GM04504 (cell line): ENCODE measurements at places on chromosomes 5 and 9.

DNA sequence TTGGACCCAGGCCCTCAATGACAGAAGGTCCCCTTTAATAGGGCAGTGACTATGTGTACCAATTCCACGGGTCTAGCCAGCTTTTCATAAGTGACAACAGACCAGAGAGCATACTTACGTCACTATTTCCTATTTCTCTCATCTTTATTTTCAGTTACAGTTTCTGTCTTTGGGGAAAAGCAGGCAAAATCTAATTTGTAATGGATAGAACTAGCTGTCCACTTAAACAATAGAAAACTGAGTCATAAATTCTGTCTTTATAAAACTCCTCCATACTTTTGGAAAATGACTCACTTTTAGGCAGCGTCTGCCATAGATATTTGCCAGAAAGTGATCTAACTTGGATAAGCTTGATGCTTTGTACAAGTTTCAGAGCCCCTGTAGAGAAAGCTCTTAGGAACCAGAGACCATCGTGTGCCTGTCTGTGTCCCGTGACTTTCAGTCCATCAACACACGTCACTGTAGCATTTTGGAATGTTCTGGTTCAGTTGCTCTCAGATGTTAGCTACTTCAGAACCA is 101.9 kb downstream of the F2RL2 start:
- peak; percentile 3 for DNase-seq

DNA sequence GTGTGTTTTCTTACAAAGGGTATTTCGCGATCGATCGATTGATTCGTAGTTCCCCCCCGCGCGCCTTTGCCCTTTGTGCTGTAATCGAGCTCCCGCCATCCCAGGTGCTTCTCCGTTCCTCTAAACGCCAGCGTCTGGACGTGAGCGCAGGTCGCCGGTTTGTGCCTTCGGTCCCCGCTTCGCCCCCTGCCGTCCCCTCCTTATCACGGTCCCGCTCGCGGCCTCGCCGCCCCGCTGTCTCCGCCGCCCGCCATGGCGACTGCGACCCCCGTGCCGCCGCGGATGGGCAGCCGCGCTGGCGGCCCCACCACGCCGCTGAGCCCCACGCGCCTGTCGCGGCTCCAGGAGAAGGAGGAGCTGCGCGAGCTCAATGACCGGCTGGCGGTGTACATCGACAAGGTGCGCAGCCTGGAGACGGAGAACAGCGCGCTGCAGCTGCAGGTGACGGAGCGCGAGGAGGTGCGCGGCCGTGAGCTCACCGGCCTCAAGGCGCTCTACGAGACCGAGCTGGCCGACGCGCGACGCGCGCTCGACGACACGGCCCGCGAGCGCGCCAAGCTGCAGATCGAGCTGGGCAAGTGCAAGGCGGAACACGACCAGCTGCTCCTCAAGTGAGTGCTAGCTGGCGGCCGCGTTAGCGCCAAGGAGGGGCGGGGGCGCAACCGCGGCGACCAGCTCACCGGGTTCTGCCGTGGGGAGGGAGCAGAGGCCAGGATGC is 480 bp downstream of the LMNB1 start:
- no peak for DNase-seq

- no peak for DNase-seq
Measured at GRCh38 chr9:135610290-135611141, 28.8 kb downstream of the GLT6D1 start.

- DNase-seq, result no peak
Measured at GRCh38 chr9:117682955-117683710, 21.1 kb upstream of the TLR4 start.

GRCh38 chr5:179509239-179509638 is 41.1 kb upstream of the RUFY1 start:
- DNase-seq, result no peak

GRCh38 chr9:24672336-24672735 is 126.6 kb upstream of the IZUMO3 start:
- no peak for DNase-seq
